Fibroblast of skin of left biceps (primary cell): ENCODE measurements at places on chromosomes 12 and 14.

DNA sequence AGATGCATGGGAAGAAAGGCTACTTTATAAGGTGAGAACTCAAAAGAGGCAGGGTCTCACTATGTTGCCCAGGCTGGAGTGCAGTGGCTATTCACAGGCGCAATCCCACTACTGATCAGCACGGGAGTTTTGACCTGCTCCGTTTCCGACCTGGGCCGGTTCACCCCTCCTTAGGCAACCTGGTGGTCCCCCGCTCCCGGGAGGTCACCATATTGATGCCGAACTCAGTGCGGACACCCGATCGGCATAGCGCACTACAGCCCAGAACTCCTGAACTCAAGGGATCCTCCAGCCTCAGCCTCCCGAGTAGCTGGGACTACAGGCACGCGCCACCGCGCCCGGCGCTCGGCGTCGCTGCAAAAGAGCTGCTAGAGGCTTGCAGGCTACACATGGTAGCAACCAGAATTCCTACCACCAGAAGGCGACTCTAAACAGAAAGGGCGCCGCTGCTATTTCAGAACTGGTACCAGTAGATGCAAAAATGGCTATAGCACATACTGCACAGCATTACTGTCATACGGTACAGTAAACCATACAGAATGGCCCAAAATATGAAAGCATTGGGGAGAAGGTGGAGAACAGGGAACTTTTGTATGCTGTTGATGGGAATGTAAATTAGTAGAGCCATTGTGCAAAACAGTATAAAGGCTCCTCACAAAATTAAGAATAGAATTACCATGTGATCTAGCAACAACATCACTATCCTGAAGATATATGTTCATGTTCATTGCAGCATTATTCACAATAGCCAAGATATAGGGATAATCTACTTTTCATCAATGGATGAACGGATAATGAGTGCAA is 1.2 kb upstream of the NEMF start:
- DNase-seq: peak; percentile 44

GRCh38 chr12:11666131-11667050 is 16.9 kb downstream of the ETV6 start:
- no peak for DNase-seq

DNA sequence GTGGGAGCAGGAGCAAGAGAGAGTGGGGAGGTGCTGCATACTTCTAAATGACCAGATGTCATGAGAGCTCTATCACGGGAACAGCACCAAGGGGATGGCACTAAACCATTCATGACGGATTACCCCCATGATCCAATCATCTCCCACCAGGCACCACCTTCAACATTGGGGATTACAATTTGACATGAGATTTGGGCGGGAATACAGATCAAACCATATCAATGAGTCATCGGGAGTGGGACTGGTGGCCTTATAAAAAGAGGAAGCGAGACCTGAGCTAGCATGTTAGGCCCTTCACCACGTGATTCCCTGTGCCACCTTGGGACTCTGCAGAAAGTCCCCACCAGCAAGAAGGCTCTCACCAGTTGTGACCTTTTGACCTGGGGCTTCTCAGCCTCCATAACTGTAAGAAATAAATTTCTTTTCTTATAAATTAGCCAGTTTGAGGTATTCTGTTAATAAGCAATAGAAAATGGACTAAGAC is 28.7 kb downstream of the COX8C start:
- DNase-seq: no peak

GRCh38 chr12:95787274-95787818 is 3.2 kb downstream of the NTN4 start:
- no peak for DNase-seq

DNA sequence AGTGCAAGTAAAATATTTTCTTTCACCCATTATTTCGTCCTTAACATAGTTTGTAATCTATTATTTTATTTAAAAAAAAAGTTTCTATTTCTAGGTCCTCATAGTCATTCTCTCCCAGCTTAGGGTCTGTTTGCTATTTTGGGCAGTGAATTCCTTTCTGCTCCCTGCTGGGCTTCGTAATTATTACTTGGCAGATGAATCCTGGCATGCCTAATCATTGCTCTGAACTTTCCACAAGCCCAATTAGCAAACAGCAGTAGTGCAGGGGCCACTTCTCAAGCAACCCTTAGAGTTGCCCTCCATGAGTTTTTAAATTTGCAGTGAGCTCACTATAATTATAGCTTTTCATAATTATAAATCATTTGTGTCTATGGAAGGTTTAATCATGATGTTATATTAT is 1378.3 kb upstream of the SEL1L start:
- no peak for DNase-seq

GRCh38 chr12:96186607-96187301 is 7.4 kb upstream of the ELK3 start:
- no peak for DNase-seq

DNA sequence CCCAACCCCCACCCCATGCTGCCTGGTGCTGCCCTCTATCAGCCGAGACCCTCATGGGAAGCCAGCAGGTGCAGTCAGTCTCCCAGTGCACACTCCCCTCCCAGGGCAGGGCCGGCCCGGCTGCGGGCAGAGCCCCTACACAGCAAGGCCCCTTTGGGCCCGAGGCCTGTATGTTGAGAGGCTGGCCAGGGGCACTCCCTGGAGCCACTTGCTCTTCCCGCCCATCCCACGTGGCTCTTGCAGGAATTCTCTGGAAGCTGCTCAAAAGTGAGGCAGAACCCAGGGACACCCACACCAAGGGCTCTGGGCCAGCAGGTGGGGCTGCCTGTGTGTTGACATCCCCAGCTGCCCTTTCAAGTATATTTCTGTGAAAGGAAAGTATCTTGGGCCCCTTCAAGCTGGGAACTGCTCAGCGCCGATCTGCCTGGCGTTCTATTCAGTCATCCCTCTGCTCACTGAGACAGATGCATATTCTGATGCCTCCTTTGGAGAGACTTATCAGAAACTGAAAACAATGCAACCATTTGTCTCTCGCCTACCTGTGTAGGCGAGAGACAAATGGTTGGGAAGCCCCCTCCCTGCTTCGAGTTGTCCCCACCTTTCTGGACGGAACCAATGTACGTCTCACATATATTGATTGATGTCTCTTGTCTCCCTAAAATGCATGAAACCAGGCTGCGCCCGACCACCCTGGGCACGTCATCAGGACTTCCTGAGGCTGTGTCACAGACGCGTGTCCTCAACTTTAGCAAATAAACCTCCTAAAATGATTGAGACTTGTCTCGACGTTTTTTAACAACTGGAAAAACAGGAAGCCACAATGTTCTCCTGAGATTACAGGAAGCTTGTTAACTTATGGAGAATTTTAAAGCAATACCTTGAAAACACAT is 6.0 kb downstream of the GPR132 start:
- DNase-seq: no peak

- DNase-seq: peak; percentile 93
These were observed 238.8 kb upstream of the RGS6 start for GRCh38 chr14:71693381-71693780.

- no peak for DNase-seq
These were observed 10.6 kb upstream of the NINJ2 start for GRCh38 chr12:673849-674248.

GRCh38 chr12:50842637-50843493 is at the start of gene TMPRSS12:
TSS of gene TMPRSS12 (plus strand) at chr12:50842926. CDS start at chr12:50842965, 39 bp downstream.
- DNase-seq: no peak

GRCh38 chr12:111192647-111193046 is 176.2 kb downstream of the PHETA1 start:
- no peak for DNase-seq

DNA sequence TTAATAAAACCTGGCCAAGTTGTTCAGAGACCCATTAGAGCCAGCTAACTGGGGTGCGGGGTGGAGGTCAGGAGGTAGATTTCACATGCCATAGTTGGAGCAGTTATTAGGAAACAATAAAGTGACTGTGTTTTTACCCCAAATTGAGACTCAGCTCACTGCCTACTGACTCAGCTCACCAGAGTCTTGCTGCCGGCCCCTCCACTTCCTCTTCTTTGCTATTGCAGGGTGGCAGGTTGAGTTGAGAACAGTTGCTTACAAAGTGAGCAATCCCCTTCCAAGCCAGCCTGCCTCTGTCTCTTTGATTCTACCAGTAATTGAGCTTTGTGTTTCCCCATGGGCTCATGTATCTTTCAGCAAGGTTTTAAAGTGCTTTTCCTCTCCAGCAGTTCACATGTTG is 12.9 kb downstream of the ST8SIA1 start:
- no peak for DNase-seq

- DNase-seq: no peak
These were observed 3.5 kb upstream of the FAR2 start for GRCh38 chr12:29145372-29146170.

DNA sequence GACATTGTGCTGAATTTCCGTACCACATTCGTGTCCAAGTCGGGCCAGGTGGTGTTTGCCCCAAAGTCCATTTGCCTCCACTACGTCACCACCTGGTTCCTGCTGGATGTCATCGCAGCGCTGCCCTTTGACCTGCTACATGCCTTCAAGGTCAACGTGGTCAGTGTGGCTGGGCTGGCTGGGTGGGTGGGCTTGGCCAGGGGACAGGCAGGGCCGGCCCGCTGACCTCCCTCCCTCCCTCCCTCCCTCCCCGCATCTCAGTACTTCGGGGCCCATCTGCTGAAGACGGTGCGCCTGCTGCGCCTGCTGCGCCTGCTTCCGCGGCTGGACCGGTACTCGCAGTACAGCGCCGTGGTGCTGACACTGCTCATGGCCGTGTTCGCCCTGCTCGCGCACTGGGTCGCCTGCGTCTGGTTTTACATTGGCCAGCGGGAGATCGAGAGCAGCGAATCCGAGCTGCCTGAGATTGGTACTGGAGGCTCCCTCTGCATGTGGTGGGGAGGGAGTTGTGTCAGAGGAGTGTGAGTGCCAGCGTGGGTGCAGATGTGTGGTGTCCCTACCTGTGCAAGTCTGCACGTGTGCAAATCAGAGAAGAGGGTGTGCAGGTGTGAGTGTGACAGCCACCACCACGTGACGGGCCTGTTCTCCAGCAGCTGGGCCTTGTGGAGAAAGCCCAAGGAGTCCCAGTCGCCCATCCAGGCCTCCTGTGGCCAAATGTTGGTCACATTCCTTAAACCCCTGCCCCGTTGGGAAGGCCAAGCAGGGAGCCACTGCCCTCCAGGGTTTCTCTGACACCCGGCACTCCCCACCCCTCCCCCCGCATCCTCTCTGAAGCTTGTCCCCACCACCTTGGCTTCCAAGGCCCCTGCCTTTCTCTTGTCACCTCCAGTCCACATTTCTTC is 5.3 kb downstream of the KCNH3 start:
- no peak for DNase-seq

GRCh38 chr12:64679487-64680001 is 69.2 kb downstream of the RASSF3 start:
- no peak for DNase-seq

DNA sequence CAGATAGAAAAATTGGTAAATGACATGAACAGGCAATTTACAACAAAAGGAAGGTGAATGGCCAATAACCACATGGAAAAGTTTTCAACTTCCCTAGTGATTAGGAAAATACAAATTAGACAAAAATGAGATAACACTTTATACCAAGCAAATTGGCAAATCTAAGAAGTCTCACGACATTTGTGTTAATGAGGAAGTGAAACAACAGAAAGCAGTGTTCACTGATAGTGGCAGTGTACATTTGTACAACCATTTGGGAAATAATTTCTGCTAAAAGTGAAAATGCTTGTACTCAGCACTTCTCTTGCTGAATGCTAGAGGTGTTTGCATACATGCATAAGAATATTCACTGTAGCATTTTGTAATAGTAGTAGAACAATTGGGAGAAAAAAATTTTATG is 126.6 kb downstream of the LLPH start:
- no peak for DNase-seq

- DNase-seq: peak; percentile 31
These were observed 791.6 kb upstream of the NOVA1 start for GRCh38 chr14:27389402-27389801.

DNA sequence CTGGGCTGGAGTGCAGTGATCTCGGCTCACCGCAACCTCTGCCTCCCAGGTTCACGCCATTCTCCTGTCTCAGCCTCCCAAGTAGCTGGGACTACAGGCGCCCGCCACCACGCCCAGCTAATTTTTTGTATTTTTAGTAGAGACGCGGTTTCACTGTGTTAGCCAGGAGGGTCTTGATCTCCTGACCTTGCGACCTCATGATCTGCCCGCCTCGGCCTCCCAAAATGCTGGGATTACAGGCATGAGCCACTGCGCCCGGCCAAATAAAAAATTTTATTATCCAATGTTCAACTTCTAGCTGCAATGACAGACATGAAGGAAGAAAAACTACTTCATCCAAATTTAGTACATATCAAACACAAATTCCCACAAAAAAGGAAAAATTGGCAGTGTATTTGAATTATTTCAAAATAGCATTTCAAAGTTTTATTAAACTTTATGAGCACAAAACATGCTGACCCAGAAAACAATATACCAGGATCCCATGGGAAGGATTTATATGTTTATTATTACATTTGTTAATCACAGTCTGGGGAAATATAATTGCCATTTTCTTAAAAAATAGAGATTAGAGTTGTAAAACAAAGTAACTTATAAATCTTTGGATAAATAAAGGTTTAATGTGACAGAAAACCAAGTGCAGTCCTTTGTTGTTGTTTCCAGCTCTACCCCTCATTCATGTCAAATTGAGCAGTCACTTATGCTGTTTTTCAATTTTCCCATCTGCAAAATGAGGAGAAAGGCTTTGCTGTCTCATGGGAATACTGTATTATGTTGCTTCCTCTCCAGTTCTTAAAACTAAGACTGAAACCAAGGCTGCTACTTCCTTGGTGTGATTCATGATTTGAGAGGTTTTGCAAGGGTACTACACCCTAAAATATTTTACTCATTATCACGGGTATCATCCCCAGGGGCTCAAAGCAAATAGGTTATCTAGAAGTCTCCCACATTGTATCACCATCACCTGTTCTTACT is 155.2 kb upstream of the AVPR1A start:
- DNase-seq: no peak

DNA sequence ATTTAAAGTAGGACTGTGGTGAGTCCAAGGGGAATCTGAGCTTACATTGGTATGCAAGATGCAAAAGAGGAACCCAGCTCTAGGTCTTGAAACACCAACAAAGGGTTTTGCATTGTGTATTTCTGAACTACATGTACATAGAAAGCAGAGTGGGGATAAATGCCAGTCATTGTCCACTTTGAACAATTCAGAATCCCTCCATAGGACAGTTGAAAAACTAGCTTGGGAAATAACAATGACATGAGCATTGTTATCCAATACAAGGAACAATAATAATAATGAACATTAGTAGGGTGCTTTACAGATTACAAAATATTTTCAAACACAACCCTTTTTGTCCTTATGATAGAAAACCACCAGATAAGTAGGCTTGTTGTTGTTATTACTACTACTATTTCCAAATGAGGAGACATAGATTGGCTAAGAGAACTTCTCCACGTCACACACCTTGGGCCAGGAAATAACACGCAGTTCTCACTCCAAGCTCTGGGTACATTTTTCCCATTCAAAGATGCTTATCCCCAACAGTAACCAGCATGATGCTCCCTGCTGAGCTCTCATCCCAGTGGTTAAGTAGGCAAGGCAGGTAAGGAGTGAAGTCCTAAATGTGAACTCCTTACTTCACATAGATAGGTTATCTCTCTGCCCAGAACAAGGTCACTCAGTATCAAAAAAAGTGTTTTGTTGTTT is 51.7 kb upstream of the RASSF8 start:
- DNase-seq: no peak
